Fibroblast of villous mesenchyme (primary cell): ENCODE measurements at places on chromosomes 12 and 14. TPM values are rescaled to one million over a fixed set of nuclear protein-coding genes. Genes with fewer than 3 reads are reported as not detected.

HSPB8 gene
- 11.6 and 22.0 TPM in 2 replicates for total RNA-seq

GALNT9 gene
- total RNA-seq, result not detected in 2 replicates

GRCh38 chr14:81302638-81303037 is 81.9 kb upstream of the GTF2A1 start:
- DNase-seq, result no peak

KDM5A gene
- total RNA-seq, result 60.2 and 77.3 TPM in 2 replicates

DNA sequence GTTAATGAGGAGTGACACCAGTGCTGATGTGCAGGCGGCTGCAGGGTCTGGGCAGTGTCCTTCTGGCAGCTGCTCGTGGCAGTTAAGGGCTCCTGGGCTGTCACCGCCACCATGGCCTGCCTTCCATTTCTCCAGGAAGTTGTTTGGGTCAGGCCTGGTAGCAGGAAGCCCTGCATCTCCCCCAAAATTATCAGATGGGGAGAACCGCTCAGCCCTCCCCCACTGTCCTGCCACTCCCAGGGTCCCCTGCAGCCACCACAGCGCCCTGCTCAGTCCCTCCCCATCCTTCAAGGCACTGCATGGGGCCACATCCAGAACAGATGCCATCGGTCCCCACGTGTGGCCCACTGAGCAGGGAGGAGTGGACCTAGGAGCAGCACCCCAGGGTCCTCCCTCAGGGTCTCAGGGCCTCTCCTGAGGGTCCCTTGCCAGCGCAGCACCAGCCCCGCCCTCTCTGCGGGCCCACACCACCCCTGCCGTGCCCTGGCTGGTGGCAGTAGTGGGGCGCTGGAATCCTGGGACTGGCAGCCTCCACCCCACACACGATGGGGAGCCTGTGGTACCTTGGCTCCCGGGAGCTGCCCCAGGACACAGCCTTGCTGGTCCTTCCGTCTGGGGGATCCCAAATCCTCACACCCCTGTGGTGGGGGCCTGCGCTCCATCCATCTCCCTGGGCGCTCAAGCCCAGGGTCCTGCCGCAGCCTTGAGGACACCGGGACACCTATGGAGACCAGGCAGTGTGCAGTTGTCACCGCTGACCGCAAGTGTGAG is 10.3 kb upstream of the AMN start:
- no peak for DNase-seq

KLRC1 gene
- not detected in 2 replicates for total RNA-seq

DNA sequence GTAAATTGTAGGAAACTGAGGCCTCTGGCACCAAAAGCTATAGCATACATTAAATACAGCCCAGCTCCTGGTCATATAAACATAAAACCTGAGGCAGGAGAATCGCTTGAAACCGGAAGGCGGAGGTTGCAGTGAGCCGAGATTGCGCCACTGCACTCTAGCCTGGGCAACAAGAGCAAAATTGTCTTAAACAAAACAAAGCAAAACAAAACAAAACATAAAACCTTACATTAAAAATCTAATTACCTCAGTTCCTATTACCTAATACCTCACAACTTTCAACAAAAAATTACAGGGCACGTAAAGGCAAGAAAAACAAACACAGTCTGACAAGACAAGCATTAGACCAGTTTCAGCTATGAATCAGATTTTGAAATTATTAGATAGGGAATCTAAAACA is 36.7 kb downstream of the TMEM116 start:
- peak; percentile 18 for DNase-seq

GRCh38 chr12:51359851-51360250 is 13.4 kb upstream of the CELA1 start:
- DNase-seq, result no peak

- DNase-seq, result no peak
Observed at GRCh38 chr12:79143803-79144202, 279.2 kb downstream of the SYT1 start.
